ENCODE measurements at places on chromosomes 4 and X.

DNA sequence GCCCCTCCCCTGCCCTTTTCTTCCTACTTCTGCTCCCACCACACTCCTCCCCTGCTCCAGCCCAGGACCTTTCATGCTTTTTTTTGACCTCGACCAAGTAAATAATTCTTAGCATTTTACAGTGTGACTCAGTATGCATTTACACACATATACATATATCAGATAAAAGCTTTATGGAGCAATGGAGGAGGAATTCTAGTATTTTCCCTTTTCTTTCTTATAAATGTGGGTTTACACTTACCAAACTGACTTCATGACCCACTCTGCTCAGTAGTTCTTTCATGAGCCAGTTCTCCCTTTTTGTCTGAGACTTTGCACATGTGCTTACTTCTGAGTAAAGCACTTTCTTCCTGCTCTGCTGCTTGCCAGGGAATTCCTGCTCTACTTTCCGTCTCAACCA lies 111.8 kb upstream of the H2AZ1 start:
- DNase-seq = no peak

GRCh38 chrX:63754136-63754859 lies 30.7 kb downstream of the ARHGEF9 start:
- peak; percentile 18 for DNase-seq

GRCh38 chrX:85828771-85829170 lies 218.6 kb downstream of the CHM start:
- DNase-seq = no peak

GRCh38 chr4:186666750-186667149 lies 56.9 kb downstream of the FAT1 start:
- no peak for DNase-seq

GRCh38 chrX:12789976-12790375 lies 1.2 kb upstream of the PRPS2 start:
- no peak for DNase-seq

- DNase-seq = no peak
These were observed 185.5 kb downstream of the PTTG2 start for GRCh38 chr4:38145741-38146140.

DNA sequence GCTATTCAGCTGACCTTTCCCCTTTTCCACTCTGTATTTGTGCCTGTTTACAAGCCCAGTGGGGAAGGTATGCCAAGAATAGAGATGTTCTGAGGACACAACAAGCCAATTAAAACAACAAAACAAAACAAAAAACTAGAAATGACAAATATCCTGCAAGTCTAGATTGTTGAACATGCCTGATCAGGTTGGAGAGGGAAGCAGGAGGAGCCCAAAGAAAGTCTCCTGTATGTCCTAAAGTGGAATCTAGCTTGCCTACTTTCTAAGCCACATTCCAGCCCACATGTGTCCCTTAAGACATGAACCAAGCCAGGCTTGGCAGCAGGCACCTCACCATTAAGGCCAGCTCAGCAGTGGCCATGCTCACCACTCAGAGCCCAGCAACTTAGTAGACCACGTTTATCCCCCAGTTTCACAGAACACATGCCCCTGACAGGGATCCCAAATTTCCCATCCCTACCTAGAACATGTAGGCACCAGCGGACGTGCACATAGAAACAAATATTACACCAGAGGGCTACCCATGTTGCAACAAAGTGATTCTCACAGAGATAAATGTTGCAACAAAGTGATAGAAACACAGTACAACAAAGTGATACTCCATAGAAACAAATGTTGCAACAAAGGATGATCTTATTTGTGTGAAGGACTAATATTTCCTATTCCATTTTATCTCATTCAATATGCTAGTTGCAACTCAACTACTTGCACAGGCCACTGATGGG lies 48.3 kb downstream of the CD99L2 start:
- DNase-seq = no peak

DNA sequence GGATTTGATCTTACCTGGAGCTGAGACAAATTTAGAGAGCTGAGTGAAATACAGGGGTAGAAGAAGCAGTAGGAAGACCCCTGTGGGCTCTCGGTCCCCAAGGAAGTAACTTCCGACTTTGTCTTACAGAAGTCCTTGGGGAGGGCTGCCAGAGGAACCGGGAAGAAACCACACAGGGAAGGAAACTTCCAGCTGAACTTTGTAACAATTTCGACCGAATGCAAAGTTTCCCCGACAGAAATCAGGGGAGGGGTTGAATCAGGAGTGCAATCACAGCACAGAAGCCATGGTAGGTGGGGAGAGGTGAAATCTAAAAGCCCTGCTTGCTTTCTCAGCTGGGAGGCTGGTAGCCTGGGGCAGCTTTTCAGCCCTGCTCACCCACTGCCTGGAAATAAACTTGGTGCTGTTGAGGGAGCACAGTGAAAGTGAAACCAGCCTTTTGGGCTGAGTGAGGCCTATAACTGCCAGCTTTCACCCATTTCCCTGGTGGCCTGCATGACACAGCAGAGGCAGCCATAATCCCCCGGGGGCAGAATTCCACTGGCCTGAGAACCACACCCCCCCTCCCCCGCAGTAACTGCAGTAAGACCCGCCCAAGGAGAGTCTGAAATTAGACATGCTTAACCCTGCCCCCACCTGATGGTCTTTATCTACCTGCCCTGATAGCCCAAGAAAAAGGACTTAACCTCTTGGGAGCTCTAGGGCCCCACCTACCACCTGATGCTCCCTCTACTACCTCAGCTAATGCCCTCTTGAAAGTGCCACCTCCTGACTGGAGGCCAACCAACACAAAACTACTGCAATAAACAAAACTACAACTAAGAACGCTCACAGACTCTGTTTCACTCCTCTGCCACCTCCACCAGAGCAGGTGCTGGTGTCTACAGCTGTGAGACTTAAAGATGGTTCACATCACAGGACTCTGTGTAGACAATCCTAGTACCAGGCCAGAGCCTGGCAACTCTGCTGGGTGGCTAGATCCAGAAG lies 248.2 kb downstream of the PARM1 start:
- no peak for DNase-seq

DNA sequence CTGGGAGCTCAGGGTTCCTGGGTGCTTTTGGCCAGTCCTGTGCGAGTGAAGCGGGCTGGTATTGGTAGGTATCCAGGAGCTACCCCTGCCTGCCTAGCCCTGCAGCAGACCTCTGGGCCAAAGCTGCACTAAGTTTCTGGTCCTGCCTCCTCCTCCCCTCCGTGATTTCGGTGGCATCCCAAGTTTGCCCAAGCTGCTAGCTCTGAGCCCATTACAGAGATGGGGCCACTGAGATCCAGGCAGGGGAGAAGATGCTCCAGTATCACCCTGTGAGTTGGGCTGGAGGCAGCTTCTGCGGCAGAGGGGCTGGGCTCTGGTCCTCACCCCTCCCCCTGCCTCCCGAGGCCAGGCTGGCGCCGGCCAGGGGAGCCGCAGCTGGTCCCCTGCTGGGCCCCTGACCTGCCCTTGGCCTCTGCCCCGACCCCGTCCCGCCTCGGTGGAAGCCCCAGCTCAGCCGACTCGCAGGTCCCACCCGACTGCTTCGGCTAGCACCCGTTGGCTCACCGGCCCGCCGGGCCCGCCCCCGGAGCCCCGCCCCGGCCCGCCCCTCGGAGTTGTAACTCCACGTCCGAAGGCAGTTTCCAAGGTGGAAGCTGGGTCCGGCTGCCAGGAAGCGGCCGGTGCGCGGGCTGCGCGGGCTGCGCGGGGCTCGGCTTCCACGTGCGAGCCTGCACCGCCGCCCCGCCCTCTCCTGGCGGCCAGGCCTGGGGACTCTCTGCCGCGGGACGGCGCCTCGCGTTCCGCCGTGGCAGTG lies at the start of gene DUSP9:
TSS of gene DUSP9 (plus strand) at position 584 of the 754 bp plus-strand sequence. CDS start 751 bp downstream, outside the sequence.
- no peak for DNase-seq

GRCh38 chr4:81506731-81507130 lies 35.0 kb upstream of the RASGEF1B start:
- no peak for DNase-seq

DNA sequence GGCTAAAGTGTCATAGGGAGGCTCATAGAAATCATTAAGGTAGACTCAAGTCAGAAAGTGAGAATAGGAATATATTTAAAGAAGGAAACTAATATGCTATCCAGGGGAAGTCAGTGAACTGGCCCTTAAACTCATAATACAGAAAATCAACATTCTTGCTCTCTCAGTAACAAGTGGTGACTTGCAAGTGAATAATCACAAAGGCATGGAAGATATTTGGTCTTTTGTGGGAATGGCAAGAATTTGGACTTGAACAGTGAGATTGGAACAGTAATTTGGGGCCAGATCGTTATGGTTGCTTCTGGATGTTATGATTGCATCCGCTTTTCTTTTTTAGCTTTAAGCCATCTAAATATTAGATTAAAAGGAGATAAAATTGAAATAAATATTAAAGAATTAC lies 103.8 kb downstream of the TBC1D19 start:
- DNase-seq = no peak

- no peak for DNase-seq
These were observed 945.9 kb upstream of the NDST4 start for GRCh38 chr4:116059361-116059760.

DNA sequence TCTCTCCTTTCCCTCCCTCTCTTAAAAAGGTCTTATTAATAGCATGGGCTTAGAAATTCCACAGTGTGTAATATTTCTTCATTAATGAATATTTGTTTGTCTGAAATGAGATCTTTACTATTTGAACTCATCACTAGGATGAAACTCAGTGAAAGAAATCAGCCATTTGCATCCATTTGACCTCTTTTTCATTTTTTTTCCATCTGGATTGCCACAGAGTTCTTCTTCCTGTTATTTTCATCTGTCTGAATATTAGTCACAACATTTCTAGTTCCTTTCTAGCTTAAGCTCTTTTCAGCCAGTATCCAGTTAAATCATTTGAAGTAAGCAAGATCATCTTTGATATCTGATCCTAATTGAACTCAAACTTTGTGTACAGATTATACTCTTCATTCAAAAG lies 69.2 kb upstream of the PLS3 start:
- DNase-seq = no peak

Data from activated T-cell treated with anti-CD3 and anti-CD28 coated beads for 48 hours (primary cell).